ENCODE measurements at places on chromosomes 12 and 14. TPM values are rescaled to one million over a fixed set of nuclear protein-coding genes. Genes with fewer than 3 reads are reported as not detected.
A peak's percentile ranks its signal among the peaks of the same experiment; 100 is the strongest.

DNA sequence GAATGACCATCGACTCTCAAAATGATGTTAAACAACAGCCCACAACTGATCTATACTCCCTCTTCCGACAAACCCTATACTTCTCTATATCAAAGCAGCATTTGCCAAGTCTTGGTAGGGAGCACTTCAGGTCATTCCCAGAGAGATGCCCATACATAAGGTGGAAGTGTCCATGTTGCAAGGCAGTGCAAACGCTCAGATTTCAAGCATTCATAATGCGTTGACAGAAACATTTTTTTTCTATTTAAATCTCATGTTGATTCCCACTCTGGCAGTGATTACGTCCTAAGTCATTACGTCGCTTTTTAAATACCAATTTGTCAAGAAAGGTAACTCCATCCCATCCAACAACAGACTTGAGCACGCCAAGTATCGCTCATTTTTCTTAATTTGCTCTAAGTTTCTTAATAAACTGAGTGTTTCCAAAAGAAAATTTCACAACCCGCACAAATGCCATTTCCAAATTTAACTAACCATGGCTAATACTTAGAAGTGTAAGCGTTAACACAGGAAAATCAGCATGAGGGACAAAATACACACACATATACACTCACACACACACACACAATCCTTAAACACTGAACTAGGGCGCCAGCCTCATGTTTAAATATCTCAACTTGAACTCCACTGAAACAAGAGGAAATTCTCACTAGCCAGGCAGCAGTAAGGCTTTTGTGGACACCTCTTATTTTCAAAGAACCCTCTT lies 1.1 kb downstream of the GXYLT1 start:
- DNase-seq, result peak; percentile 15

Gene CCDC197
- not detected for total RNA-seq

DNA sequence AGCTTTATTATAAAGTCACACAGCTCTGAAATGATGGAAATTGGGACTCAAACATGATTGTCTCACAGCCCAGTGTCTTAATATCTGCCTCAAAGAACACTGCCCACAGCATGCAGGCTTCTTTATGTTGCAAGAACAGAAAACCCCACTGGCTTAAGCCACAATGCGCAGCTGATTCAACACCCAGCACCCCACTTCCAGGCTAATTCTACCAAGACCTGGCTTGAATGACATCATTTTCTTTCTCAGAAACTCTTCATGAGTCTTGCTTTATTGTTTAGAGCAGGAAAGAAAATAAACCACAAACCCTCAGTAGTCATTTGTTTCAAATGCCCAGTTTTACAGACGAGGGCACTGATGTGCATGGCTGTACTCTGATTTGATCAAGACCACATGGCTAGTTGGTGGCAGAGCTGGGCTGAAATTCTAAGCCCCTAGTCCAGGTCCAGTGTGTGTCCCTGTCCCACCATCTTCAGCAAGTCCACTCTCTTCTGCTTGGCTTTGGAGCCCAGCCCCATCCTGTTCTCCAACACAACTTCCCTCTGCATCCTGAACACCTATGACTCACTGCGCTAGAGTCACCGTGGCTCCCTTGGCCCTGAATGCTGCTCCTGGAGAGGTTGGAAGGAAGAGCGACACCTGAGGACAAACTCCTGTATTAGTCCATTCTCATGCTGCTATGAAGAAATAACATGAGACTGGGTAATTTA lies 50.3 kb upstream of the SRSF5 start:
- DNase-seq, result peak; percentile 84

Gene SLCO1A2
- total RNA-seq, result not detected

- no peak for DNase-seq
These were observed 477.1 kb downstream of the SLC16A7 start for GRCh38 chr12:60072911-60073310.

Gene SYT1
- 0.45 TPM for total RNA-seq

DNA sequence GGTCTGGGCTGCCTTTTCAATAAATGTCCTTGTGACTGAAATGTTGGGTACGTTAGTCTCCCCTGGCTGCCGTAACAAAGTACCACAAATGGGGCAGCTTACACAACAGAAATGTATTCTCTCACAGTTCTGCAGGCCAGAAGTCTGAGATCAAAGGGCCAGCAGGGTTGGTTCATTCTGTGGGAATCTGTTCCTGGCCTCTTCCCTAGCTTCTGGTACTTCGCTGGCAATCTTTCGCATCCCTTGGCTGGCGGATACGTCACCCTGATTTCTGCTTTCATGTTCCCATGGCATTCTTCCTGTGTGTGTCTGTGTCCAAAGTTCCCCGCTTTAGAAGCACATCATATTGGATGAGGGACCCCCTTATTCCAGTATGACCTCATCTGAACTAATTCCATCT lies 95.8 kb upstream of the NCOR2 start:
- DNase-seq, result no peak

DNA sequence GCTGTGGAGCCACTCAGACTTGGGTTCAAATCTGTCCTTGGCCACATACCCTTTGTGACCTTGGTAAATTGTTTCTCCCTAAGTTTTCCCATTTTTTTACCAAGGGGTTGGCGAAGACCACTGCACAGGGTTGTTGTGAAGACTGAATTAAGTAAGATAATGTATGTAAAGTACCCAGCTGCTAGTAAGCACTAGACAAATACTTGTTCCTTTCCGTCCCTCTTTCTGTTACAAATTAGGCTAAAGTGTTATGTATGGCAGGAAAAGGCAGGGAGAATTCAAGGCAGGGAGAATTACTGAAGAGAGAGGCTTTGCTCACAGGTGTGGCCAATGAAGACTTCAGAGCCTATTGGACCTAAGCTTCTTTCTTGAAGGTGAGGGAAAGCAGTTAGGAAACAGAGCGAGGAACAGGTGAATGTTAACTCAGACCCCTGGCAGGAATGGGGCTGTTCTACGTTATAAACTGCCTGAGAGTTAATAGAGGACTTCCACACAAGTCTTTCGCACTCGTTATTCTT lies 25.9 kb downstream of the ABHD12B start:
- no peak for DNase-seq

DNA sequence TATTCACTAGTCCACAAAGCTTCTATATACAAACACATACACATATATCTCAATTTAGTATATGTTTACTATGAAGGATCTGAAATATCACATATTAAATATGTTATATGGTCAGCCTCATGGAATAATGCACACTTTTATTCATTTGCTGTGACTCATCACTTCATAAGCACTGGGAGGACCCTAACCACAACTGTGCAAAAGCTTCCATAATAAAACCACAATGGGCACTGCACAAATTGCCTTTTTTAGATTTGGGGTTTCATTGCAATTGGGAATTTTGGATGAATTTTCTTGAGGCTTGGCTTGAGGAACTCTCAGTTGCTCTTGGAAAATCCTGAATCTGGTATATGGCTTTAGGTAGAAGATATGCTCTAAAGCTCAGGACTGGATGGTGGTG lies 399.4 kb downstream of the C12orf75 start:
- DNase-seq, result peak; percentile 12

DNA sequence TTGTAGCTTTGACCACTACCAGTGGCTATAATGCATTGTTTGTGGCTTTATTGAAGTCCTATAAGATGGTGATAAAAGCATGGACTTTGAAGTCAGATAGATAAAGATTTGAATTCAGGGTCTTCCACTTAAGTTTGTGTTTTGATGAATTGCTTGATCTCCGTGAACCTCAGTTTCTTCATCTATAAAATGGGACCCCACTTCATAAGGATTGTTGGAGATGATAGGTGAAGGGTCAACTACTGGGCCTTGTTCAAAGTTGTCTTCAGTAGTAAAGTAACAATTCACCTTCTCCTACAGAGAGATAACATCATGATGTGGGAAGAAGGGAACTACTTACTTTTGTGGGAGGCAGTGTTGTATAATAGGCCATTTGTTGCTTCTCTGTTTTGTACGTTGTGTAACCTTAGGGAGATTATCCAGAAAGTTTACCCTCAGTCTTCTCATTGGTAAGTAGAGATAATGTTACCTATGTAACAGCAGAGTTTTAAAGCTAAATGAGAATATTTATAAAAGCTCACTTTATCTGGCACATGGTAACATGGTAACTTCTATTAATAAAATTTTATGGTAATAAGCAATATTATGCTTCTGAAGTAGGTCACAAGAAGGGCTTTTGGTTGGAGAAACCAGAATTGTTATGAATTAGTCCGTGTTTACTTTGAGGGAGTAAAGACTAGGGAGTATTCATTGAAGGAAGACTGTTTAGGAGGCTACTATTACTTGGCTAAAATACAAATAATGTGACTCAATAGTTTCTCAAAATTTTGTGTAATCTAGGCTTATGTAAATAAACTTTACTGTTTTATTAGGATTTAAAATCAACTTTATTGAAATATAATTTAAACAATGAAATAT lies 15.1 kb downstream of the ADIPOR2 start:
- DNase-seq, result no peak

- DNase-seq, result no peak
These were observed 179.7 kb upstream of the VASH1 start for GRCh38 chr14:76581592-76581991.

DNA sequence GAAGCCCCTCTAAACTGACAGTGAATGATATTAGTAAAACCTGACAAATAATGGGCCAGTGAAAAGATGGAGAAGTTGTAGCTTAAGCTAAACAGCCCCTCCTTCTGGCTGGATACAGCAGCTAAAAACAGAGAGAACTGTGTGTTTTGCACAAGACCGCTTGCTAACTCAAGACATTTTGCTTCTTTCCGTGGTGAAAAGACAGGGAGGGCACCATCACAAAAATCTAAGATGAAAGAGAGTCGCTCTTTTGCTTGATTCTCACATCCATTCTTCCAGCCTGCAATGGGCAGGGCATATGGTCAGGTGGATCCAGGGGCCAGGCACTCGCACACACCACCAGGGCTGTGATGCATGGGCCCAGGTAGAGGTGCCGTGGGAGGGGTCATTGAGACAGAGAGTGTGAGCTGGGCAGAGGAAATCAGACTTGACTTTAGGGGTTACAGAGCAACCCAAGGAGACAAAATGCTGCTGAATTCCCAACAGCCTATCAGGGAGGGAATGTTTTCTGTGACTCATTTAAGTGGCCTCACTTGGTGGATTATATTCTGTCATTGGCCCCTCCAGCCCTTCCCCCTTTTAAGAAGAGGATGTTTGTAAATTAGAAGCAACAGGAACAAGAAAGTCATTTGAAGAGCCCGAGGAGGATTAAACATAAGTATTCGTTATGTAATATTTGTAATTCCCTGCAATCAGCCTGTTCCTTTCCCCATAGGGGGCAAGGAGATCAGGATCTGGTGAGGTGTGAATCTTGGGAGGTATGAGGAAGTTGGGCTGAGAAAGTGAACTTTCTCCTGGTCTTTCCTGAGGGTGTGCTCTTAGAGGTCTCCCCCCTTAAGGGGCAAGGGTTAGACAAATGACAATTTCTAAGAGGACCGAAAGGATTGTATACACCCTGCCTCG lies 12.3 kb downstream of the EMP1 start:
- DNase-seq, result peak; percentile 60

GRCh38 chr12:67827820-67828383 lies 161.3 kb upstream of the IFNG-AS1 start:
- peak; percentile 95 for DNase-seq

GRCh38 chr12:124506145-124506831 lies 61.1 kb downstream of the NCOR2 start:
- DNase-seq, result peak; percentile 80

Gene TSPAN19
- 0.91 TPM for total RNA-seq

GRCh38 chr12:52833922-52834726 lies at the start of gene KRT79:
TSS of gene KRT79 (minus strand) at chr12:52834311. CDS start at chr12:52834260, 51 bp downstream.
- DNase-seq, result no peak

DNA sequence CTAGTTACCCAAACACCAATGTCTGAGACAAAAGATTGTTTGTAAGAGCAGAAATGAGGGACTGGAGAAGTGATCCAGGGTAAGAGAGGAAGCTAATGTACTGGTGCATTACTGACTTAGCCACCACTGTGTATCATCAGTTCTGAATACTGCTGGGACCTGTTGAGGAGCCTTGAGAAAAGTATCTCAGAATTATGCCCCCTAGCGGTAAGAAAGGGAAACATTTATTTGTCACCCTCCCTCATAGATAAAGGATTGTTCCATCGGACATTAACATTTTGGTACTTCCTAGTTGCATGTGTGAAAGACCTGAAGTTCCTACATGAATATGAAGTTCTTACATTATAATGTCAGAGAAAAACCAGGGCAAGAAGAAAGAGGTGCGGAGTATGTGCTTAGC lies 612.5 kb downstream of the FSCB start:
- peak; percentile 21 for DNase-seq

DNA sequence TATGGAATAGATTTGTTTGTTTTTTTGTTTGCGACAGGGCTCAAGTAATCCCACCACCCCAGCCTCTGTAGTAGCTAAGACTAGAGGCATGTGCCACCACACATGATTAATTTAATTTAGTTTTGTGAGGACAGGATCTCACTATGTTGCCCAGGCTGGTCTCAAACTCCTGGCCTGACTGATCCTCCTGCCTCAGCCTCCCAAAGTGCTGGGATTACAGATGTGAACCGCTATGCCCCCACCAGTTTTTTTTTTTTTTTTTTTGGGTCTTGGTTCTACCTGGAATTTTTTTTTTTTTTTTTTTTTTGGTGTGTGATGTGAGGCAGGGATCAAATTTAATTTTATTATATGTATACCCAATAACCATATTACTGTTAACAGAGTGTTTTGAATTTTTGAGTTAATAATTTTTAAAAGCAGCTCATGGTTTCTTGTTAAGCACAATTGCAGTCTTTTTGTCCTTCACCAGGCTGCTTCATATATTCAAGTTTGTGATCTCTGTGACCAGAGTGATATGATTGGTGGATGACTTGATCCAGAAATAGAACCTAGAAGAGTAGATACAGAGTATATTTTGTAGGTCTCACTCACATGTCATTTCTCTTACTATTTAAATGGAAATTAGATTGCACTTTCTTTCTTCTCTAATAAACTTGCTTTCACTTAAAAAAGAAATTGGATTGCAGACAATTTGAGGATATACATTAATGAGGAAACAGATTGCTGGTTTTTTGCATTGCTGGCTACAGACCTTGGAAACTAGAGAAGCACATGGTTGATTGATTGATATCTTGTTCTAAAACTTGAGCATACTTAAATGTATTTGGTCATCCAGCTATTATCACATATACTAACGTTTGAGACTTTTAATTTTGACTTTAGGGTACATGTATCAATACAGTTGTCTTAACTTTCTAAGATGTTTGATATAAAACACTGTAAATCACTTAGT lies 13.2 kb downstream of the ADIPOR2 start:
- DNase-seq, result no peak

- no peak for DNase-seq
These were observed 38.0 kb downstream of the IQSEC3 start for GRCh38 chr12:104551-105081.

Gene C14orf180
- total RNA-seq, result not detected
